Immature natural killer cell (primary cell): ENCODE measurements at places on chromosomes 12 and 14. TPM values are rescaled to one million over a fixed set of nuclear protein-coding genes. Genes with fewer than 3 reads are reported as not detected.

- no peak for DNase-seq
Observed at GRCh38 chr14:42944284-42944683, 1337.6 kb downstream of the LRFN5 start.

GRCh38 chr12:1006255-1006654 lies 15.2 kb downstream of the ERC1 start:
- no peak for DNase-seq

The APAF1 gene
- polyA plus RNA-seq = 5.5 TPM

DNA sequence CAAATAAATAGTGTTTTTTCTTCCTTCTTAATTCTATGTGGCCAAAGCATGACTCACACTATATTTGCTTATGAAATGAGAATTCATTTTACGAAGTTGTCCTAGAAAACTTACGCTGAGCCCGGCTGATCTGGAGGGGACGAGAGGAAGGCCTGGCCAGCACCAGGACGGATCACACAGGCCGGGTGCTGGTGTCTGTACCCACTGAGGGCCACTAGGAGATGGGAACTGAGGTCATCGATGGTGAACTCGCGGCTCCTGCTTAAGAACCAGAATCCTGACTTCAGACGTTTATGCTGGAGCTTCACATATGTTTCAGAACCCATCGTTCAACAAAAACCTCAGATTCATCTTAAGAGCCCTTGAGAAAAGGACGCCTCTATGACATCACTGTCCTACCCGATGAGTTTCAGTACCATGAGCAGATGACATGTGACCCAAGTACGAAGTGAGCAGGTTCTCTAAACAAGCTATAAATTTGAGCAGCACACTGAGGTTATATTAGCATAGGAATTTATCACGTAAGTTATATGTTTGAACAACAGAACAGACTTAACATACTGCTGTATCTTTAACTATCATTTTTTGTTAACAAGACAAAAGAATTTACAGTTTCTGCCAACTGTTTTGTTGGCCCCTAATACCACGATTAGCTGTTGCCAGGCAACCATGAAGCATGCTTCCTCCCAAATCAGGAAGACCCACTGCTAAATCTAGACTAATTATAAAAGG lies 111.9 kb downstream of the FOXN3 start:
- DNase-seq = no peak

The PARP11 gene
- polyA plus RNA-seq = 8.5 TPM
